ENCODE measurements at places on chromosomes 7 and 10.
A peak's percentile ranks its signal among the peaks of the same experiment; 100 is the strongest.

- no peak for DNase-seq
Observed at GRCh38 chr10:110042181-110042580, 34.4 kb downstream of the ADD3 start.

- DNase-seq, result no peak
Observed at GRCh38 chr10:92742331-92743228, 52.8 kb downstream of the HHEX start.

GRCh38 chr7:121000081-121000983, 11.8 kb downstream of the CPED1 start:
- DNase-seq, result no peak

DNA sequence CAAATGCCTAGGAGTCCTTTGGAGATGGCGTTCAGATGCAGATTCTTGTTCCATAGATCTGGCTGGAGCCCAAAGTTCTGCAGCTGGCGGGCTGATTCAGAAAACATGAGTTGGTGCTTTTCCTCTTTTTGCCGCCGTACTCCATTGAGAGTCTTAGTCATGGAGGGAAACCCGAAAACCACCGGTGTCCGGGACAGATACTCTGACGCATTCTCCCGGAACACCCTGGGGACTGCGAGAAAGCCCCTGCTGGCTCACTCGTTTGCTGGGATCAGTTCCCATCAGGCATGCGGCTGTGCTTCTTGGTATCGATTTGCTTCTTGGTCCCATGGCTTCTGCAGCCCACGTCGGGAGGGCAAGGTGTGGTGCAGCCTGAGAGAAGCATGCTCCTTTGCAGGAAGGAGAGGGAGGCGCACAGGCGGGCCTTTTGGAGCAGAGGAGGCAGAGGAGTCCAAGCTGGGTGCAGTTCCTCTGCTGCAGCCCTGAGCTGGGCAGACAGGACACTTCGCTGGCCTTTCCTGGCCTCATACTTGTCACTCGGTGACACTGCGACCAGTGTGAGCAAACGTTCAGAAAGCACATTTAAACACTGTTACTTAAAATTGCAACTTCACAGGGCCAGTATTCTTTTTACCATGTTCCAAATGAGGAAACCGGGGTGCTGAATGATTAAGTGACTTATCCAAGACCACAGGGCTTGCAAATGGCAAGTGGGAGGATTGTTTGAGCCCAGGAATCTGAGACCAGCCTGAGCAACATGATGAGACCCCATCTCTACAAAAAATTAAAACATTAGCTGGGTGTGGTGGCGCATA, 30.6 kb upstream of the PFKFB3 start:
- DNase-seq, result no peak

DNA sequence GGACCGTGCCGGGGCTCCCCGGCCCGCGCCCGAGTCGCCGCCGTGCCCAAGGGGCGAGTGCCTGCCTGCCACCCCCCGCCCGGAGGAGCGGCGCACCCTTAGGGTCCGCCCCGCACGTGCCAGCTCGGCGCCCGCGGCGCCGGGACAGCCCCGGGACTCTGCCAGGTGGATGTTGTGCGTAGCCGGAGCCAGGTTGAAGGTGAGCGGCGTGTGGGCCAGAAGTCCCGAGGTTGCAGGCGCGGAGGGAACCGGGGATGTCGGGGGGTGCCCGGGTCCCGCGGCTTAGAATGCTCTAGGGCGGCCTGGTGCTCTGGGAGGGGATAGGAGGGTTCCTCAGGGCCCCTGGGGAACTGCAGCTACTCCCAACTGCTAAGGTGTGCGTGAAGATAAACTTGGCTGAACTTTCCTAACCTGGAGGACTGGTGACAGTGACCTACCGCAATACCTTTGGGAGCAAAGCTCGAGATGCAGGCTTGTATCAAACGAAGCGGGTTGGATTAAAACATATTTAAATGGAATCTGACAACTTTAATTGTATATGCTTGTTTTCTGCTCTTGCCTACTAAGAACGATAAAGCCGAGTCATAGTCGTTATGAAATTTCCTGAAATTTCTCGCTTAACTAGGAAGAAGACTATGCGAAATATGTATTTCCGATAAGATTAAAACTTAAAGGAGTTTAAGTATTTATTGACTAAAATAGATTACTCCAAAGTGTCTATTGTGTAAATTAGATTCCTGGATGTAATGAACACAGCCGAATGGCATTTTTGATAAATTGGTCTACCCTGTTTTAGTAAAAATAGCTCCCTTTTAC, at the start of gene CUX1:
Gene CUX1, plus strand, starts transcription at position 156 of the 816 bp plus-strand sequence. Its CDS starts 14 bp downstream, at position 170.
- DNase-seq, result no peak

GRCh38 chr10:33196710-33197491, 137.6 kb downstream of the NRP1 start:
- DNase-seq, result no peak

- peak; percentile 69 for DNase-seq
Observed at GRCh38 chr7:135755351-135755753, 6.7 kb upstream of the FAM180A start.

DNA sequence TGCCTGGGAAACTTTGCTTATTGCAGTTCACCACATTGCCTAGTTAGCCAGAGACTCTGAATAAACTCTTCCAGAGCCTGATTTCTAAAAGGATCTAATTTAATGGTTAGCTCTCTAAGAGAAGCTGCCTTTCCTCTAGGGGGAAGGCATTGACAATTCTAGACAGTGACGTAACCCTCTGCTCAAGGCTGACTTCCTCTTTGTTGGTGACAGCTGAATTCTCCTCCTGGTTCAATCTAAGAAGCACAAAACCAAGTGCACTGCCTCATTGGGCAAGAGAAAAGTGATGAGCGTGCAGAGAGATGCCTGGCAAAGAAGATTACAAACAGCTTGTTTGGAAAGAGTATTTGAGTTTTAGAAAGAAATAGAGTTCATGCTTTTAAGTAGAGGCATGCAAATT, 102.7 kb downstream of the MACC1 start:
- no peak for DNase-seq

GRCh38 chr10:118610577-118610976, 15.1 kb upstream of the PRLHR start:
- no peak for DNase-seq

- no peak for DNase-seq
Observed at GRCh38 chr10:51896849-51897248, 197.5 kb upstream of the CSTF2T start.

- DNase-seq, result no peak
Observed at GRCh38 chr10:49165821-49166483, 22.2 kb downstream of the TMEM273 start.

GRCh38 chr7:119572132-119572531, 700.8 kb upstream of the KCND2 start:
- DNase-seq, result no peak

DNA sequence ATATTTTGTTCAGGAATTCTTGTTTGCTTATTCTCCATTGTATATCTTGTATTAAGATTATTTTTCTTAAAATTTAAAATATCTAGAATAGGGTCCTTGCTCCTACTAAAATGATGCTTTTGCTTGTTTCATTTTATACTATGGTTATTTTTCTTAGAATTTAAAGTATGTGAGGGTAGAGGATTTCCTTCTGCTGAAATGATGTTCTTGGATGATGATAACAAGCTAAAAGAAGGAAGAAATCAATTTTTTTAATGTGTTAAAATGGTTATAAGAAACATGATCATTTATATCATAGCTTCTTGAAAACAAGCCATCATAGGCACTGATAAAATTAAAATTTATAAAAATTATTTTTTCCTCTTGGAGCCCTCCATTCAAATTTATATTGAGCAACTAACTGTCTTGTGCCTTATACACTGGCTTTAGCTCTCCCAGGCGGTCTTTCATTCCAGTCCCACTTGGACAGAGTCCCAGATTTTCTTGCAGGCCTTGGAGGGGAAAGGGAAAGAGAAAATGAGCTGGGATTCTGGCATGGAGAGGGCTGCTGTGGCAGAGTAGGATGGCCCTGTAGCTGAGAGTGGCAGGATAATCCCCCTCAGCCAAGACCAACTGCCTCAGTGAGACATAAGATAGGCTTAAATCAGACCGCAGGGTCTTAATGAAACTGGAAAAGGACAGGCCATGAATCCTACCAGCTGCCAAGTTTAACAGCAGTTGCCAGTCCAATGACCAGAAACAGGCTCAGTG, 60.2 kb downstream of the DNAJB9 start:
- DNase-seq, result no peak

DNA sequence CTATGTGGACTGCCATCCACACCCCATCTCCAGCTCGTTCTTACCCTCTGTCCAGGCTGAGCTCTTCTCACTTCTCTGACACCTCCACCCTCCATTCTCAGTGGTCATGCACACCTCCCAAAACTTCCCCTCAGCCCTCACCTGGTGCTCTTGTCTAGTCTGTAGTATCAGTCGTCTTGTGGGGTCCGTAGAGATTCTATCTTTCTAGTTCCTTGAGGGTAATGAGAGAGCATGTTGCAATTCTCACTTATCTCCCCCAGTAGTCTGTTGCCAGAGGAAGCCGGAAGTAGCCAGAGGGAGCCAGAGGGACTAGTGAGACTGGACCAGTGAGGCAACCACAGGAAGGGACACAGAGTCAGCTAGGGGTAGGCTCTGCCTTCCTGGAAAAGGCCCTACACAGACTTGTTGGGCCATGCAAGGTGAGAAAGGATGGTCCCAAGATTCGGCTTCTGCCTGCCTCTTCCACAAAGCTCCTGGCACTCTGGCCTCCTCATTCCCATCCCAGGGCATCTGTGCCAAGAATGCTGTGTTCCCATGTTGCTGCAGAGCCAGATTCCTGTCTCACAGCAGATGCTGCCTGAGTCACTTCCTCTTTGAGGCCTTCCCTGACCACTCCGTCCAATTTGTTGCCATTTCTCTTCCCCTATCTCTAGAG, 50.6 kb upstream of the DUSP5 start:
- no peak for DNase-seq

- no peak for DNase-seq
Observed at GRCh38 chr7:105613611-105614330, 32.5 kb upstream of the EFCAB10 start.

Measured in NCI-H1105 (cell line).